WTC11 (cell line): ENCODE measurements at places on chromosomes 4 and X. TPM values are rescaled to one million over a fixed set of nuclear protein-coding genes. Genes with fewer than 3 reads are reported as not detected.
A peak's percentile ranks its signal among the peaks of the same experiment; 100 is the strongest.

Gene SCRG1
- not detected in 3 replicates for total RNA-seq

Gene FGFBP1
- 0.18 TPM in 1 of 3 replicates, not detected in the others for total RNA-seq

Gene SYNPO2
- 1.5 to 1.9 TPM (median 1.6 TPM) in 3 replicates for total RNA-seq

Gene COQ2
- total RNA-seq = 20.5 to 22.8 TPM (median 21.6 TPM) in 3 replicates

Gene FGFR3
- 18.2 to 19.9 TPM (median 19.7 TPM) in 3 replicates for total RNA-seq

Gene SYTL4
- total RNA-seq = 0.16 to 0.31 TPM (median 0.27 TPM) in 3 replicates

Gene GYPE
- total RNA-seq = not detected in 3 replicates

Gene PASD1
- total RNA-seq = 0.07 TPM in 1 of 3 replicates, not detected in the others

Gene HEPH
- 31.7 to 51.0 TPM (median 49.8 TPM) in 3 replicates for total RNA-seq

Gene ARHGEF38
- total RNA-seq = not detected in 3 replicates

DNA sequence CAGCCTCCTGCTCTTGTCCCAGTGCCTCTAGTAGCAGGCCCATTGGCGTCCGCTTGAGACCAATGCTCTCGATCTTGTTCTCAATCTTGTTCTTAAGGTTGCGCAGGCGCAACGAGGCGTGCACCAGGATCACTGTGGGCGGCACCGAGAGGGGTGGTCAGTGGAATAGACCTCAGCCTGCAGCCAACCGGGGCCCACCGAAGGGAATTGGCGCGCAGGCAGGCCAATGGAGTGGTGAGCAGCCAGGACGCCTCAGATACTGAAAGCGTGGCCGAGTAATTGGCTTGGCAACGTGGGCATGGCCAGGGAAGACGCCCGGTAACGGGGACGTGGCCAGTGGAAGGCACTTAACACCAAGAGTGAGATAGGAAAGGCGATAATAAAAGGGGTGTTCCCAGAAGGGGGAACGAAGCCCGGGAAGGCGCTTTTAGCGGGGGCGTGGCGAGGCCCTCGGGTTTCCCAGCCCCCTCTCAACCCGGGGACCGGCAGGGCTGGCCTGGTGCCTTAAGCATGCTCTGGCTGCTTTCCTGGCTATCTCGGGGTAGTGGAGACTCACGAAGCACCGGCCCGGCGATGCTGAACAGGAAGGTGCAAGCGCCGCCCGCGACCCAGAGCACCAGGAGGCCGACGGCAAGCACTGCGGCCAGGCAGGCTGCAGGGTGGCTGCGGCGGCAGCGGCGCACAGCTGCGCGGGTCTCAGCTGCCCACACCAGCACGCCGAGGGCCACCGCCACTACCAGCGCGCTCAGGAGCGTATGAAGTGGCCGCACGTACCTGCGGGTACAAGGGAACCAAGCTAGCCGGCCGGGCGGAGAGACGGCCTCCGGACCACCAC is 1.7 kb downstream of the PRAF2 start:
- DNase-seq = peak; percentile 76

GRCh38 chr4:154487145-154487544 is 4.5 kb downstream of the DCHS2 start:
- DNase-seq = no peak

GRCh38 chrX:15033917-15034316 is 160.7 kb downstream of the MOSPD2 start:
- DNase-seq = no peak

GRCh38 chr4:48742412-48742811 is 37.7 kb downstream of the FRYL start:
- DNase-seq = no peak

DNA sequence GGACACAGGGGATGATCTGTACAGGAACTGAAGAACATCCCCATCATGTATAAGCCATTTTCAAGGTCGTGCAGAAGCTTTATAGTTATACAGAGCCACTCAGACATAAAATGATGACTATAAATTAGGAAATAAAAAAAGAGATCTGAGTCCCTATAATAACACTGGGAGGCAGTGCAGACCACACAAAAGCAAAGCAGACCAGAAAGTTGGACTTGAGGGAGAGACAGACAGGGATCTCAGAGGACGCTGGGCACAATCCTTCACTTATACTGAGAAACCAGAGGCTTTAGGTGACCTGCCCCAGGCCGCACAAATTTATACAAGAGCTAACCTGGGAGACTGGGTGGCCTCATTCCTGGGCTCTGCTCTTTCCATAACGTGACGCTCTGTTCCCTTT is 70.5 kb downstream of the HADH start:
- no peak for DNase-seq

DNA sequence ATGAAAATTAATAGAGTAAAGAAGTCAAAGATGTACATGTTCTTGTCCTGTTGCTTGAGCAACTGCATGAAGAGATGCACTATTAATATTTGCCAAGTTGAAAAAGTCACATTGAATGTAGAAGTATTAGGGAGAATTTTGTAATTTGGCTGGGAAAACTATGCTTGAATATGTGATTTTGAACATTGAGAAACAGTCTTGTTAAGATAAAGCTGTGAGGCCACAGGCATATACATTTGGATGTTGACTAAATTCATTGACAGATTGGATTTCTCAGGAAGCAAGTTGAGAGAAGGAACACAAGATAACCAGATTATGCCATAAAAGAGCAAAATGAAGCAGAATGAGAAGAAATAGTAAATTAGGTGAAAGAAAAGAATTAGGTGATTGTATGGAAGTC is 1777.5 kb upstream of the PCDH7 start:
- DNase-seq = no peak

DNA sequence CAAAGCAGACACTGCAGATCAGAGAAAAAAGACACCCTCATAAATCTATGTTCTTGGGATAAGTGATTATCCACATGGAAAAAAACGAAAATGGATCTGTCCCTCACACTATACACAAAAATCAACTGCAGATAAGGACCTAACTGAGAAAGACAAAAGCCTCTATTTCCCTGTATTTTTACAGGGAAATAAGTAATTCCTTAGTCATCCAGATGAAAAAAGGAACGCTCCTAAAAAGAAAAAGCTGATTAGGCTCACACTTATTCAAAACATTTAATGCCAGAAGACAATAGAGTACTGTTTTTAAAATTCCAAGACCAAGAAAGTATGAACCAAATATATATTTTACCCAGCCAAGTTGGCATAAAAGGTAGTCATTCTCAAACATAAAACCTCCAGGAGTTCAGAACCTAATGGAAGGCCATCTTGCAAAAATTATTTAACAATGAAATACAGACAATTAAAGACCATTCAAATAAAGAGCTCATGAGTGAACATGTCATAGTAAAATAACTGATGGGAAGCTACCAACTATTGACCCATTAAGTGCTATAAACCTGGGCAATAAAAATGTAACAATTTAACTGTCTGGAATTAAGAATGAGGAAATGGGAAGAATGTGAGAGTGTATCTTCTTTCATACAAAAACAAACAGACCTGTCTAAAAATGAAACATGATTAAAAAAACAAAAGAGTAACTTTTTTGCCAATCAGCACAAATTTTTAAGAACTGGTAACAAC is 20.4 kb downstream of the PAPSS1 start:
- DNase-seq = no peak

DNA sequence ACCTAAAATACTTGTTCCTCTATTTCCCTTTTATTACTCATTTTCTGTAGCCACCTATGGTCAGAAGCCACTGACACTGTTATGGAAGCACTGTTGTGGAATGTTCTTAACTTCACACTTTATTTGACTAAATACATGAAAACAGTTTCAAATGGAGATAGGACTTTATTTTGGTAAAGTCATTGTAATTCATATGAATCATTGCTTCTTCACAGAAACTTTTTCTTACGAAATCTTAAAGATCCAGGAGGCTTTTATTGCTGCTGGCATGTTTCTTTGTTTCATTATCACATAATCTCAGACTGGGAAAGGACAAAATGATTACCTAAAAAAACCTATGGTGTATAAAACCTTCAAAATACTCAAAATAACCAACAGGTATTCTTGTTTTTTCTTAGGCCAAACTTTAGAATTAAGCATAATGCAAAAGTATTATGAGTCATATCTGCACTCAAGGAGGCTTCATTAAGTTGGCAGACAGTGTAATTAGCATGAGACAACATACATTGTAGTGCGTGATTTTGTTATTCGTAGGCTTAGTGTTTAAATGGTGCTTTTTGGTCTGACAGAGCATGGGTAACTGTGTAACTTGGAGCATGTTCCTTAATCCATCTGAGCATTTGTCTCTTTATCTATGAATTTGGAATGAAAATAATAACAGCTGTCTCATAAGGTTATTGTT is 58.0 kb downstream of the SH3BGRL start:
- no peak for DNase-seq

- no peak for DNase-seq
Observed at GRCh38 chr4:153560908-153561307, 94.7 kb downstream of the TMEM131L start.

DNA sequence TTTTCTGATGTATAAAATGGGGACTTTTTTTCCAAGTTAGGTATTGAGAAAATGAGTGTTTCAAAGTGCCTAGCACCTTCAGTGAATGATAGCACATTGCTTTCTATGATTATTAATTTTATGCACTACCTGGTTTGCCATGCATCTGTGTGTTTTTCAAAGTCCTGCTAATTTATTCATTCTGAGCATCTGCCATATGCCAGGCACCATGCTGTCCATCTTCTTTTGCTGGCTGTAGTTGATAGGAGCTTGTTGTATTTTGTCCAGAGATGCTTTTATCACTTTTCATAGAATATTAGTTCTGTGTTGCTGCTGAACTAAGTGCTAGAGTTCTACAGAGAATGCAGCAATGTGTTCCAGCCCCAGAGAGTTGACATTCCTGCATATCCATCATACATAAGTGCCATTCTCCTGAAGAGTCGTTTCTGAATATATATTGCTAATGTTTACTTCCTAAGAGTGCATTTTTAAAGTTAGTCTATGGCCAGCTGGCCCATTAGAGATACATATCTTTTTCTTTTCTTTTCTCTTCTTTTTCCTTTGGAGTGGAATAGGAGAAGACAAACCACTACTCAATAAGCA is 49.0 kb upstream of the CLNK start:
- DNase-seq = no peak

- DNase-seq = no peak
Observed at GRCh38 chr4:2981256-2981819, 18.0 kb downstream of the GRK4 start.

DNA sequence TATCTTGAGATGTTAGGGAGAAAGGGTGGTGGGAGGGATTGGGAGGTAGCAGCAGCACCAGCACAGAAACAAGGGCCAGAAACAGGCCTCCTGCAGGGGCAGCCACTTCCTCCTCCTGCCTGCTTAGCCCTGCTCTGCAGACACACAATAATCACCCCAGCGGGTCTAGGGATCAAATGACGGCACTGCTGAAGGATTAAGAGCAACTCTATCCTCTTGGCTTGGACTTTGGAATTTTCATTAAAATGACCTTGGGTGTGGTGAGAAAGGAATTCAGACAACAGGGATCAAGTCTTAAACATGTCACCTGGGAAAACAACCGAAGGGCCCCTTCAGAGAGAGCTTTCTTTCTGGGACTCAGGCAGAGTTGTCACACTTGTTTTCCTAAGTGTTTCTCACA is 353.4 kb downstream of the SPRY1 start:
- DNase-seq = peak; percentile 44

DNA sequence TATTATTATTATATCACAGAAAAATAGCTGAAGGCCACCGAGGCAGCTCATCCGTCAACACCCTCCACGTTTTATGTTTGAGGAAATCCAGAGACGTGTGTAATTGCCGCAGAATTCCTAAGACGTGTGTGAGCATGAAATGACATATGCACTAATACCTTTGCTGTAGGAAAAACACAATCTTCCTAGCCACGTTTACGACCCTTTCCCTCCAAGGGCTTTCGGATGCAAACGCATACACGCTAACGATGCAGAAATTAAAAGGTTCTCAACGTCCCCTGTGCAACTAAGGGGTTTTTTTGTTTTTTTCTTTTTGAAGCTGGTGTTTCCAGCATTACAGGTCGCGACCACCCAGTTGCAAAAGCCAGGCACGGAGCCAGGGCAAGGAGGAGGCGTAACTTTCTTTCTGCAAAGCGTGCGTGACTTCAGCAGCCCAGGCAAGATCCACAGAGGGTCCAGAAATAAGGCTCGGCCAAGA is 33.8 kb downstream of the CRLF2 start:
- no peak for DNase-seq

DNA sequence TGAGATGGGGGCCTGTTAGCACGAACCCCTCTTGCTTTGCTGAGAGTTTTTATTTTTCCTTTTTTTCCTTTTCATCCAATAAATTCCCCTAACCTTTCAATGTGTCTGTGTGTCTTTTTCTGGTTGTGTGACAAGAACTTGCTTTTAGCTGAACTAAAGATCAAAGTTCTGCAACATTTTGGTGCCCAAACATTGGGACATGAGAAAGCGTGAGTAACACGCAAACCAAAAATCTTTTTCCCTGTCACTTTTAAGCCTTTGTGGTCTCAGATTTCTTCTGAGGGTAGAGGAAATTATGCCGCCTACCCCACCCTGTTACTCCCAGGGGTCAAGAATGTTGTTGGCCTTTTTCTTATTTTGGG is 141.8 kb upstream of the CPXCR1 start:
- no peak for DNase-seq

GRCh38 chrX:13190051-13190450 is 129.8 kb downstream of the ATXN3L start:
- no peak for DNase-seq

- DNase-seq = no peak
Observed at GRCh38 chr4:33407496-33407895, 2687.3 kb downstream of the PCDH7 start.

DNA sequence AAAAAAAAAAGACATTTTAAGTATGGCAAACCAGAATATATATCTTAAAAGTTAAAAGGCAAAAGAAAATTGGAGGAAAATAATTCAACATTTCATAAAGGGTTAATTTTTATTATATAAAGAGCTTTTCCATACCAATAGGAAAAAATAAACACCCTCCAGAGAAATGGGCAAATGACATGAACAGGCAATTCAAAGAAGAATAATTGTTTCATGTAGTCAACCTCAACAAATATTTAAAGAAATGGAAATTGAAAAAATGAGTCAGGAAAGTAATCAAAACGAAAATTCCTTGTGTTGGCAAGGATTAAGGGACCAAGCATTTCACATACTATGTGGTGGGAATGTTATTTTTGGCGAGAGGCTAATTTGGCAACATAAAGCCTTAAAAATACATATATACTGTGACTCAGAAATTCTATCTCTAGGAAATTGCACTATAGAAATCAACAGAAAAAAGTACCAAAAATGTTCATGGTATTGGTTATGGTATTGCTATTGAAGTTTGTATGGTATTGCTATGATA is 87.6 kb downstream of the HAUS3 start:
- no peak for DNase-seq

GRCh38 chrX:56765811-56766553 is 36.9 kb downstream of the NBDY start:
- DNase-seq = no peak

GRCh38 chr4:165048170-165048569 is 5.5 kb upstream of the TRIM75 start:
- DNase-seq = no peak
